Midbrain (tissue), 1 donor: ENCODE measurements at places on chromosomes 4 and X.
A peak's percentile ranks its signal among the peaks of the same experiment; 100 is the strongest.

- no peak for DNase-seq
These were observed 440.6 kb upstream of the HS3ST1 start for GRCh38 chr4:11869191-11869870.

DNA sequence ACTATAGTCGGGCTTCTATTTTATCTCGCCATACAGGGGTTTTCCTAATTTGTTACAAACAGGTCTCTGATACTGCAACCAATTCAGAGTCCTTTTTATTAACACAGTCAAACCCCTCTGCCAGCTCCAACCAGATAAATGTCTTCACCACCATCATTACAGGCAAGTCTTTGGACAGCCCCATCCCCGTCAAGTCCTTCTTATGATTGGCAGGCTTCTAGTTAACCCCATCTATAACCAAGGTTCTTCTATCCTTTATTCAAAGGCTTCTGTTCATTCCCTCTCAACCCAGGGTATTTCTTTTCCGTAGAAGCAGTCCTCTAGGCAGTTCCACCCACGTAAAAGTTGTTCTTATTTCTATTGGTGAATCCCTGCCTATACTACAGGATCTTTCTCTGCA is 29.9 kb upstream of the FOXR2 start:
- DNase-seq, result no peak

DNA sequence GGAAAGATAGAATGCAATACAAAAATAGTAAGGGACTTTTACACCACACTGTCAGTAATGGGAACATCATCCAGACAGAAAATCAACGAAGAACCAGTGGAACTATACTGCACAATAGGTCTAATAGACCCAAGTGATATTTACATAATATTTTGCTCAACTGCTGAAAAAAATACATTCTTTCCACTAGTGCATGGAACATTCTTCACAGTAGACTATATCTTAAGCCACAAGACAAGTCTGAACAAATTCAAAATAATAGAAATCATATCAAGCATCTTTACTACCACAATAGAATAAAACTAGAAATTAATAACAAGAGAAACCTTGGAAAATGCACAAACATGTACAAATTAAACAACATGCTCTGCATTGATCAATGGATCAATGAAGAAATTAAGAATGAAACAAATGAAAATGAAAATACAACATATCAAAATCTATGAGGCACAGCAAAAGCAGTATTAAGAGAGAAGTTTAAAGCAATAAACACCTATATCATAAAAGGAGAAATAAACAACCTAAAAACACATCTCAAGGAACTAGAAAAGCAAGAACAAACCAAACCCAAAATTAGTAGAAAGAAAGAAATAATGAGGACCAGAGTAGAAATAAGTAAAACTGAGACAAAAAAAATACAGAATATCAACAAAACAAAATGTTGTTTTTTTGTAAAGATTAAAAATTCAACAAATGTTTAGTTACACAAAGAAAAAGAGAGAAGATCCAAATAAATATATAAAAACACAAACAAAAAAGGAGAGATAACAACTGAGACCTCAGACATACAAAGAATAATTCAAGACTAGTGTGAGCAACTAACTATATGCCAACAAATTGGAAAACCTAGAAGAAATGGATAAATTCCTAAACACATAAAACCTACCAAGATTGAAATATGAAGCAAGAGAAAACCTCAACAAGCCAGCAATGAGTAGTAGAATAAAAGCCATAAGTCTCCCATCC is 51.5 kb upstream of the ANTXR2 start:
- DNase-seq, result no peak

GRCh38 chr4:142840516-142841123 is 5.5 kb downstream of the INPP4B start:
- DNase-seq, result peak; percentile 16
